ENCODE measurements at places on chromosomes 2 and 18. TPM values are rescaled to one million over a fixed set of nuclear protein-coding genes. Genes with fewer than 3 reads are reported as not detected.

The ANKRD30B gene
- not detected for total RNA-seq

The SLC9A2 gene
- not detected for total RNA-seq

The ACMSD gene
- total RNA-seq, result not detected

The LYPD6B gene
- total RNA-seq, result 0.13 TPM

The ALKAL2 gene
- 1.2 TPM for total RNA-seq

The FSIP2 gene
- 0.24 TPM for total RNA-seq

The FOXI3 gene
- total RNA-seq, result not detected

The DES gene
- under 0.01 TPM for total RNA-seq

The HOXD9 gene
- total RNA-seq, result not detected

The SLC38A11 gene
- total RNA-seq, result not detected

The CDK5R2 gene
- total RNA-seq, result not detected

The SFT2D3 gene
- 4.8 TPM for total RNA-seq

The EVX2 gene
- total RNA-seq, result not detected

The KCNG3 gene
- total RNA-seq, result not detected

The SLC20A1 gene
- 98.1 TPM for total RNA-seq

The APCDD1 gene
- total RNA-seq, result 20.5 TPM

The ZNF142 gene
- 16.9 TPM for total RNA-seq

The RAB27B gene
- total RNA-seq, result 7.5 TPM

The DSG4 gene
- total RNA-seq, result not detected

The NDC80 gene
- total RNA-seq, result 6.0 TPM

The PAX8 gene
- 1.9 TPM for total RNA-seq

The CRYBA2 gene
- not detected for total RNA-seq

The HOXD3 gene
- total RNA-seq, result not detected

The IL36B gene
- not detected for total RNA-seq

The GALNT5 gene
- 7.6 TPM for total RNA-seq

The ORMDL1 gene
- total RNA-seq, result 35.0 TPM

The GCFC2 gene
- total RNA-seq, result 16.8 TPM

The ABCG5 gene
- total RNA-seq, result not detected

The REG3G gene
- not detected for total RNA-seq

The ASB18 gene
- not detected for total RNA-seq

The QPCT gene
- 24.2 TPM for total RNA-seq

The TDRD15 gene
- not detected for total RNA-seq

The RIT2 gene
- not detected for total RNA-seq

The FABP1 gene
- not detected for total RNA-seq

The INHBB gene
- 0.32 TPM for total RNA-seq

The CD207 gene
- total RNA-seq, result not detected

The OR6B2 gene
- total RNA-seq, result not detected

The CHST10 gene
- total RNA-seq, result 19.7 TPM

The KCNS3 gene
- total RNA-seq, result 1.4 TPM

The WDSUB1 gene
- 3.6 TPM for total RNA-seq

The STAMBP gene
- 32.3 TPM for total RNA-seq

The PID1 gene
- 34.7 TPM for total RNA-seq
